ENCODE measurements at places on chromosomes 1 and 21.

DNA sequence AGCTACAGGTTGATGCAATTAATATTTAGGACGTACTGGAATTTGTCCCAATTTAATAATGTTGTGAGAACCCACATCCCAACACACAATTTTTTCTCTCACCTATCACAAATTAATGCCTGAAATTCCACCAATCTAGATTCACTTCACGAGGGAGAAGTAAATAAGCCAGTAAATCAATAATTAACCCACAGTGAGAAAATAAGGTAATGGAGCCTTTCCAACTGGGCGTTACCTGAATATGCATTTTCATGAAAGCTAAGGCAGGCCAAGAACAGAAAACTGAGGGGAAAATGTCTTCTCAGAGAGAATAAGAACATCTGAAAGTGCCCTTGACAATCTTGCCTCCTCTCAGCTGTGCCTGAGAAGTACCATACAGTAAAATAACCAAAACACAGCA is 240.8 kb upstream of the NR5A2 start:
- DNase-seq: no peak

DNA sequence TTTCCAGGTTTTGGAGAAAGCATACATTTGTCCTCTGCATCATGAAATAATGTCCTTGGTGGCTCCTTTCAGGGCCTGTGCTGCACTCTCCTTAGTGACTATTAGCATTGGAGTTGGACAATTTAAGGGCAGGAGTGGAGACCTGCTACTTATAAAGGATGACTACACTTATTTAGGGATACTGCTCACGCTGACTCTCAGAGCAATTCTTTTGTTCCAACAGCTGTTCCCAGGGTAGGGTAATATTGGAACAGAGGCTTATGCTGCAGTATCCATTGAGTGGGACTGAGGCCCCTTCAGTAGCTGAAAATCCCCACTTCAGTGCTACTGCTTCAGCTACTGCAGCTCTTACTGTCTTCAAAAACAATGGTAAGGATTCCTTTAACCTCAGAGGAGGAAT is 84.6 kb downstream of the GPR88 start:
- no peak for DNase-seq

DNA sequence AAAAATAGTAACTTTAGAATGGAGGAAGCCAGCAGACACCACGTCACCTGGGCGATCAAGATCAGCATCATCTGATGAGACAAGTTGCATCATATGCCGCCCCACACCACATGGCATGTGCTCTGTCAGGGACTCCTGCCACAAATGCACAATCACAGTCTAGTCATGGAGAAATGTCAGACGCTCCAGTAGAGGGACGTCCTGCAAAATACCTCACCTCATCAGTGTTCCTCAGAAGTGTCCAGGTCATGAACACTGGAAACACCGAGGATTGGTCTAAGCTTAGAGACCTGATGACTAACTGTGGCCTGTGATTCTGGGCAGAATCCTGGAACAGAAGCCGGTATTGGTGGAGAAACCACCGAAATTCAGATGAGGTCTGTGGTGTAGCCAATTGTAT is 14.3 kb downstream of the ADARB1 start:
- no peak for DNase-seq

DNA sequence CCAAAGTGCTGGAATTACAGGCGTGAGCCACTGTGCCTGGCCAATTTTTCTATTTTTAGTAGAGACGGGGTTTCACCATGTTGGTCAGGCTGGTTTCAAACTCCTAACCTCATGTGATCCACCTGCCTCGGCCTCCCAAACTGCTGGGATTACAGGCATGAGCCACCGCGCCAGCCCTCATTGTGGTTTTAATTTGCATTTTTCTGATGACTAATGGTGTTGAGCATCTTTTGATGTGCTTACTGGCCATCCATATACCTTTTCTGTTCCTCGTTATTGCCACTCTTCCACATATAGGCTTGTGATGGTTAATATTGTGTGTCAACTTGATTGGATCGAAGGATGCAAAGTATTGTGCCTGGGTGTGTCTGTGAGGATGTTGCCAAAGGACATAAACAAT is 17.4 kb upstream of the ENAH start:
- no peak for DNase-seq

- no peak for DNase-seq
Measured at GRCh38 chr1:33814166-33814565, 49.7 kb upstream of the HMGB4 start.

GRCh38 chr21:28482657-28483056 is 510.0 kb downstream of the LTN1 start:
- DNase-seq: no peak

DNA sequence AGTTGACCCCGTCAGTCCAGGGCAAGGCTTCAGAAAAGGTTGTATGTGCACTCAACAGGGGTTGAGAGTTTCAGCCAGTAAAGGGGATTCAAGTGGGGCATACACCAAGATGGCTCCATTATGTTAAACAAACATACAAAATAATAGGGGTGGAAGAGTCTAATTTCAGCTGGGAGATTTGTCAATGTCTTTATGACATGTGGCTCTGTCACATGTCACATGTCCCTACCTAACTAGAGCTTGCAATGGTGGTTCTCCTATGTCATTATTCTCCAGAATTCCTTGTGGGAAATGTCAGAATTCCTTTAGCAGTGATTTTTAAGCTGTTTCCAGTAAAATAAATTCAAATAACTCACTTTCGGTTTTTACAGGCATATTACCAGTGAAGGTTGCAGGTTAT is 392.0 kb upstream of the ADGRL4 start:
- DNase-seq: no peak

DNA sequence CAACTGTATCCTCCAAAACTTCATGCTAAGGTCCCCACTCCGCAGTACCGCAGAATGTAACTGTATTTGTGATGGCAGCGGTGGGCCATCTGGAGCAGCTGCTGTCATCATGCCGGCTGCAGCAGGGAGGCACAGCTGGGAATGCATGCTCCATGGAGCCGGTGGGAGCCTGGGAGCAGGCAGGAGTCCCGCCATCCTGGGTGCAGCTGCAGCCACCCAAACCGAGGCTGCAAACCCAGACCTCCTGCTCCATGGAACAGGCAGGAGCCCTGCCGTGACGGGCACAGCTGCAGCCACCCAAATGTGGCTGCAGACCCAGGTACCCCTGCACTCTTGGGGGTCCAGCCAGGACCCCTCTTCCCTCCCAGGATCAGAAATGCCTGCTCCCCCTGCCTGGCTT is 80.3 kb downstream of the SCMH1 start:
- DNase-seq: no peak

- no peak for DNase-seq
Measured at GRCh38 chr1:178918955-178919354, 48.1 kb upstream of the ANGPTL1 start.

DNA sequence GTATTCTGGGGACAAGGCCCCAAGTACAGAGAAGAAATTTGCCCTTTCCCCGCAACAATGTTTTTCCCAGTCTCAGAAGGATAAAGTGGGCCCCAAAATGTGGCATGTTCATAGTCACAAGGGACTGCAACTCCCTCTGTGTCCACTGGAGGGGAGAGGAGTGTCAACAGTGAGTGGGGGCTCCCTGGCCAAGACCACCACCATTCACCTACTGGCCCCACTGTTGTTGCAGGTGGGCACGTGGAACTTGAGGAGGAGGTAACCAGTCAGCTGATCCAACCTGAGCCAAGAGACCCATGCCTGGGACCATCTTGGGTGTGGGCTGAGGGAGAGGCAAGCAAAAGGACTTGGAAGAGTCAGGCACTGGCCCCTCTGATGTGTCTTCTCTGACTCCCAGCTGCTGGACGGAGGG is 777 bp downstream of the NUDT17 start:
- peak; percentile 30 for DNase-seq

GRCh38 chr1:241894016-241894415 is 46.0 kb downstream of the EXO1 start:
- DNase-seq: no peak

GRCh38 chr21:41650526-41651145 is 116.2 kb downstream of the RIPK4 start:
- DNase-seq: no peak

DNA sequence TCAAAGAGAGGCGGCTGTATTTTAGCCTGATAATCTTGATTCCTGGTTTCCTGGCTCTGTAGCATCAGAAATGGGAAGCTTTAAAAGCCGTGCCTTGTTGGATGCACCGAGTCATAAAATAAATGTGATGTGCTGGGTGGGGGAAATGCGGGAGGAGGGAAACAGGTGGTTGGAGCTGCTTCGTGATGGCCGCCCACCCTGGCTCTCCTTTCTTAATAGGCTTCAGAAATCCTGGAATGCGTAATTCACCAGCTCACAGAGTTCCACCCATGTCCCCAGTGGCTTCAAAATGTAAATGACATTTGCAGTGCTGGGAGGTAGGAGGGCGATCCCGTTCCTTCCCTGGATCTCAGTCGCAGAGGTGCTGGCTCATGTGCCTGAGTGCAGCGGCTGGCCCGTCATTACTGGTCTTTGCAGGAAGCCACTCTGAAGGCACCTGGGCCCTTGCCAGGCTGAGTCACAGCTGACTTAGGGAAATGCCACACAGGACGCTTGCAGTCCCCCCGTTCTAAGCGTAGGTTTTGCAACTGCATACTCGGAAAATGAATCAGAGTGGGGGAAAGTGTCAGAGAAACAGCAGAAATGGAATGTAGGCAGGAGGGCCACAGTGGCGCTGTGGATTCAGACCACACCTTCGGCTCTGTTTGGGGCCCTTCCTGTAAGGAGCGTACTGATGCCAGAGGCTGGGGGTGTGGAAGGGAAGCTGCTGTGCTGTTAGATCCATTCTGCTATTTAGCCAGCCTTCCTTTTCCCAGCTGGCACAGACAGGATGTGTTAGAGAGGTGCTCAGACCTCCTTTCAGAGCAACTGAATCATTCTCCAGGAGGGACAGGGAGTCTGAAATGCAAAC is 37.6 kb downstream of the GALNT2 start:
- peak; percentile 87 for DNase-seq

- DNase-seq: no peak
Measured at GRCh38 chr1:150012611-150013010, 2.1 kb upstream of the OTUD7B start.

GRCh38 chr1:63142001-63142400 is 180.4 kb upstream of the FOXD3 start:
- DNase-seq: no peak

- DNase-seq: no peak
Measured at GRCh38 chr1:95002540-95003432, 70.0 kb downstream of the ALG14 start.

DNA sequence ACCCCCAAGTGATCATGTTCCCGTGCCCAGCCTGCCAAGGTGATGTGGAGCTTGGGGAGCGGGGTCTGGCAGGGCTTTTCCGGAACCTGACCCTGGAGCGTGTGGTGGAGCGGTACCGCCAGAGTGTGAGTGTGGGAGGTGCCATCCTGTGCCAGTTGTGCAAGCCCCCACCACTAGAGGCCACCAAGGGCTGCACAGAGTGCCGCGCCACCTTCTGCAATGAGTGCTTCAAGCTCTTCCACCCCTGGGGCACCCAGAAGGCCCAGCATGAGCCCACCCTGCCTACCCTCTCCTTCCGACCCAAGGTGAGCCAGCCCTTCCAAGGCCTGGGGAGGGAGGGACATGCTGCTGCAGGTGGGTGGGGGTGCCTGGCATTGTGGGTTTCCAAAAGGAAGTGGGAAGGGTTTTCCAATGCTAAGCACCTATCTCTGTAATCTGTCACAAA is 2.3 kb downstream of the TRIM46 start:
- peak; percentile 21 for DNase-seq

DNA sequence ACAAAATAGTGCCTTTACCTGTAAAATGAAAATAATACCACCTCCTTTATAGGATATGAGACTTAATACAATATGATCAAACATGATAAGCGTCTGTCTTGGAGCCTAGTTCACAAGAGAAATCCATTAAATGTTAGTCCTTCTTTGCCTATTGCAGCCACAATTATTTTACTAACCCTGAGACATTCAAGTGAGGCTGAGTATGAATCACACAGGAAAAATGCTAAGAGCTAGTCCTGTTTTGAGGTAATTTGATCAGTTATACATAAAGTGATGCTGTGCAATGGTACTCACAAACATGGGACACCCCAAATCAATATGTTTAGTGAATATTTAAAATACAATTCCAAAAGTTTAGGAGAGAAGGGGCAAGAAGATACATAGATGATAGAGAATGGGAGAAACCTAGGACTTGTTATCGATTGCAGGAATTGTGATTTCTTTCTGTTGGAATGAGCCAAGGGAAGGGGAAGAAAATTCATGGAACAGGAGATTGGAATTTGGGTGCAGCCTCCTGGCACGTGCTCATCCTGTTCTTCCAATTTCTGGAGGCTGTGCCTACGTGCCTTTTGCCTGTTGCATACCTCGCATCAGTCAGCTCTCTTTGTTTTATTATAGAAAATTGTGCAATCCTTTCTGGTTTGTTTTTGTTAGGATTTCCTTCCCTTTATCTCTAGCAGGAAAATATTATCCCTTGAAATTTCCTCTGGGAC is 39.9 kb upstream of the BACH1 start:
- DNase-seq: no peak

GRCh38 chr1:215079456-215079855 is 3.1 kb upstream of the KCNK2 start:
- no peak for DNase-seq

- DNase-seq: no peak
Measured at GRCh38 chr1:180586671-180587155, 27.9 kb downstream of the OVAAL start.

DNA sequence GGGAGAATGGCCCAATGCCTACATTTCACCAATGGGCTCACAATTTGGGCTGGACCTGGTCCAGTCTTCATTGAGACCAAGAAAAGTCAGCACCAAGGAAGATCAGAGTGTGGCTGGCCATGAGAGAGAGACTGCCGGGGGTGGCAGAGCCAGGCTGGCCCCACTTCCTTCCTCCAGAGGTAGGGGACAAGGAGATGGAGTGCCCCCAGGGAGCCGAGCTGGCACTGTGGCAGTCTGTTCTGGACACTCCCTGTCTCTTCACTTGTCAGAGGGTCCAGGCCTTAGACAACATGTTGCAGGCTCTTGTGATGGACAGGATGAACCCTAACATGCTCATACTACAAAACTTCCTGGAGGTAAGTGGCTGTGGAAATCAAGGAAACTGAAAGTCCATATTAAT is 27.7 kb downstream of the INAVA start:
- no peak for DNase-seq

DNA sequence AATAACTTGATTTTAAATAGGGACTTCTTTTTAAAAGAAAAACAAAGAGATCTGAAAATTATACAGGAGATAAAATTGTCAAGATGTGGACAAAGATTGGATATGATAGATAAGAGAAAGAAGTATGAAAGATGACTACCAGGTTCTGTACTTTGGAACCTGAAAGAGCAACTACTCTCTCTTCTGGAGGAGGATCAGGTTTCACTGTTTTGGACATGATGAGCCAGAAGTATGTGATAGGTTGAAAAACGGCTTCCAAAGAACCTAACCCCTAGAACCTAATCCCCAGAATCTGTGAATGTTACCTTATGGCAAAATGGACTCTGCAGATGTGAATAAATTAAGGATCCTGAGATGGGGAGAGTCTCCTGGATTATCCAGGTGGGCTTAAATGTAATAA is 26.2 kb downstream of the RSBN1 start:
- no peak for DNase-seq

GRCh38 chr1:61343734-61344420 is 261.5 kb downstream of the NFIA start:
- DNase-seq: no peak

- DNase-seq: no peak
Measured at GRCh38 chr1:39328095-39328494, 123.6 kb downstream of the MACF1 start.

All from activated naive CD4-positive, alpha-beta T cell treated with Interleukin-2 at 50 U/mL for 16 hours (primary cell).